ENCODE measurements at places on chromosomes 4 and X. TPM values are rescaled to one million over a fixed set of nuclear protein-coding genes. Genes with fewer than 3 reads are reported as not detected.

DNA sequence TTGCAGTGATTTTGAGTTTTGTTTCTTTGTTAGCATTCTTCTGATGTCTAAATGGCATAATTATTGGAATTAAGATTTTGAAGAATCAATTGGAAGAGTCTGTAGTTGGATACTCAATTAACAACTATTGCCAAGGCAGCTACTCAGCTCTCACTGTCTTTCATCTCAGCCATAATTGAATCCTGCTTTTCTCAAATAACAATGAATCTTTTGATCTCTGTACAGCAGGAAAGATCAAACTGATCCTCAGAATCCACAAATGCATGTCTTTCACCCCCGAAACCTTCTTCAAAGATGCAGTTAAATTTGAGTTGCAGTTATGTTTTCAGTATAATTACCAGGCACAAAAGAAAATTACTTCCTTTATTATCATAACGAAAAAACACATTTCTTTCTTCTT, 86.2 kb downstream of the MAD2L1 start:
- DNase-seq, result no peak

GRCh38 chrX:135340831-135341230, 31.6 kb downstream of the ETDC start:
- DNase-seq, result no peak

DNA sequence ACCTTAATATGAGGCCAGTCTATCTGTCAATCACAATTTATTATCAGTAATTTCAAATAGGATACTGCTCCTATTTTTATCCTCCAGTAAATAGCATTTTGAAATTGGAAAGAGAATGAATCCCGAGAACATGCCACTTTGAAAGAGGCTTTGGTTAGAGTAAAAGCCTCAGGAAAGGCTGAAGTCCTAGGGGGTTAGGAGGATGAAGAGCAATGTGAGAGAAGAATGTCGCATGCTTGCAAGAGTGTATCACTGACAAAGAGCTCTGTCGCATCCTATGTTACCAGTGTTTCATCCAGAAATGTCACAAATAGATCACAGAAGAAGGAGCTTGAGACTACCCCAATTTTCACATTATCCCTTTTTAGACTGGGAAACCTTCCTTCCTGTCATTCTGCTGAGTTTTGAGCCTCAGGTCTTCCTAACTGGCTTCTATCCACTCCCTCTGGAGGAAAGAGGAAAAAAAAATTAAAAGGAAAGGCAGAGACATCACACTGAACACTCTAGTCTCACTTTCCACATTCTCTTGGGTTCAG, 39.8 kb downstream of the GPM6A start:
- DNase-seq, result no peak

GRCh38 chrX:141164406-141164805, 12.5 kb downstream of the LDOC1 start:
- no peak for DNase-seq

DNA sequence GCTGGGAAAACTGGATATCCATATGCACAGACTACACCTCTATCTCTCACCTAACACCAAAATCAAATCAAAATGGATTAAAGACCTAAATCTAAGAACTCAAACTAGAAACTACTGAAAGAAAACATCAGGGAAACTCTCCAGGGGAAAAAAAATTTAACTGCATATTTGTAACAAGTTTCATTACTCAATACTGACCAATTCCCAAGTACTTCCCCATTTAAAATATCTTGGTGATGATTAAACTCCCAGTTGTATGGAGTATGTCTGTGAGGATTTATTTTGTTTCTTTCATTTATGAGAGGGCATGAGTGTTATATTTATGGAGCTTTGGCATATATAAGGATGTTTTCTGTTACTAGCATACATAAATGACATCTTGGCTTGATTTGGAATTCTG, 112.3 kb upstream of the IL15 start:
- no peak for DNase-seq

- no peak for DNase-seq
Measured at GRCh38 chr4:77856152-77856551, 6.5 kb upstream of the MRPL1 start.

DNA sequence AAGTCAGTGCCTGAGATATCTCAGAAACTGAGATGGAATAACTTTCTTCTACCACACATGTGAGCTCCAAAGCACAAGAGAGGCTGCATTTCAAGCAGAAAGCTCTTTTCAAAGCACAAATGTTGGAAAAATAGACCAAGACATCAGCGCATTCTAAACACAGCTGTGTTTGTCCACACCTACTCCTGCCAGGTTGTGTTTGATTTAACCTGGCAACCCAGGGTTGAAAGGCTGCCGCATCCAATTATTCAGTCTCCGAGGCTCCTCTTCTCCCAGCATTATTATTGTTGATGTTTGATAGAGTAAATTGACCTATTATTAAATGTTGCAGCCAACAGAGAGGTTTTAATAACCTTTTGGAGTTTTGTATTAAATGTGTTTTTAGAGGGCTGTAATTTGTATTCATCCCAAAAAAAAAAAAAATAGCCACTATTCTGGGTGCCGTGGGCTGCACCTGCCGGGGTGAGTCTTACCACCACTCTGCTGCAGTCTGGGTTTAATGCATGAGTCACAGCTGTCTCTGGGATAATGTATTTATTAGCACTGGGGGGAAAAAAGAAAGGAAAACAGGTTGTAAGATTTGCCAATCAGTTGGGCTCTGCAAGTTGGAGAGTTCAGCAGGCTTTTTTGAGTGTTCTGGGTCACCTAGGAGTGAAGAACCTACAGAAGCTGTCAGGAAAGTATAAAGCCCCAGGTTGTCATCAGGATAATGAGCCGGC, 105.2 kb upstream of the NOCT start:
- DNase-seq, result peak; percentile 13

DNA sequence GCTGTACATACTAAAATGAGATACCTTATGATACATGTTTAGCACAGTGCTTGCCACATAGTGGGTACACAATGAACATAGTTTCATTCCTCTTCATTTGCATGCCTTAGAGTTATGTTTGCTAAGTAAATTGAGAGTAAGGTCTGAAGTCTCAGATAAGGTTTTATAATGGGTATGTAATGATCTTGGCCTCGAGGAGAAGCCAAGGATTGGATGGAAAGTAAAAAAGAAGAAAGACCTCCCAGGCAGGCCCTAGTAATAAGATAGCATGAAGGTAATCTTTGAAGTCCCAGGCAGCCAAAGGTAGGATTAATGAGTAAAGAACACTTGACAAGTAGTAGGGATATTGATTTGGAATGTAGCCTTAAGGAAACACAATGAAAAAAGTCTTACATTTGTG, 55.8 kb upstream of the TSPAN7 start:
- no peak for DNase-seq

DNA sequence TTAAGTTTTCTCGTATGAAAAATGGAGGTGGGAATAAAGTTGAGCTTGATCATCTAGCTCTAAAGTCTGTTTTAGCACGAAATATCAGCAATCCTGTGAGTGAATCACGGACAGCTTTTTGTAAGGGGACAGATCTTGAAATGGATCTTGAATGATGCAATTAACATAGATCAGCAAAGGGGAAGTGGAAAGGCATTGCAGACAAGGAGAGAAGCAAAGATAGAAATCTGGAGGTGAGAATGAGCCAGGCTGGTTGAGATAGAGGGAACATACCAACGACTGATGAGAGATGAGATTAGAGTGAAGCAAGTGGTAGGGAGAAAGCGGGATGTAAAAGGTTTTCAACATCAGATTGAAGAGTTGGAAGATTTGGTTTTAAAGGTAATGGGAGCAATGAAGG, 4.6 kb upstream of the DGKK start:
- DNase-seq, result no peak

The CCSER1 gene
- polyA plus RNA-seq, result not detected
